CD4-positive, alpha-beta T cell (primary cell): ENCODE measurements at places on chromosomes 1 and 21. TPM values are rescaled to one million over a fixed set of nuclear protein-coding genes. Genes with fewer than 3 reads are reported as not detected.

Gene CCDC30
- total RNA-seq = 1.3 TPM

Gene EPS15
- total RNA-seq = 44.5 TPM

Gene GCSAML
- not detected for total RNA-seq

Gene IVL
- total RNA-seq = not detected

Gene ACTL8
- not detected for total RNA-seq

Gene ALX3
- total RNA-seq = not detected

Gene NUP210L
- total RNA-seq = 0.03 TPM

Gene KCNJ6
- total RNA-seq = not detected

Gene FCRL4
- not detected for total RNA-seq

Gene NUDT4B
- total RNA-seq = 0.42 TPM

Gene TRIM58
- 0.16 TPM for total RNA-seq

Gene PLXNA2
- total RNA-seq = 0.77 TPM

Gene CYP4A22
- total RNA-seq = not detected

Gene LMX1A
- total RNA-seq = not detected

Gene RNF186
- total RNA-seq = not detected

Gene ZSWIM5
- 0.91 TPM for total RNA-seq

Gene C1QB
- total RNA-seq = not detected

Gene INKA2
- 0.27 TPM for total RNA-seq

Gene RGS16
- total RNA-seq = 16.3 TPM

Gene SLC30A2
- total RNA-seq = not detected

Gene ATP13A2
- total RNA-seq = 30.6 TPM

Gene PIGC
- 23.7 TPM for total RNA-seq

Gene MTARC1
- total RNA-seq = not detected

Gene EEIG2
- 12.2 TPM for total RNA-seq

Gene PGLYRP3
- total RNA-seq = not detected
